ENCODE measurements at places on chromosomes 4 and X.

- DNase-seq = no peak
Observed at GRCh38 chr4:80207172-80207583, 9.9 kb downstream of the PRDM8 start.

- no peak for DNase-seq
Observed at GRCh38 chrX:37745835-37746217, 34.0 kb upstream of the CYBB start.

DNA sequence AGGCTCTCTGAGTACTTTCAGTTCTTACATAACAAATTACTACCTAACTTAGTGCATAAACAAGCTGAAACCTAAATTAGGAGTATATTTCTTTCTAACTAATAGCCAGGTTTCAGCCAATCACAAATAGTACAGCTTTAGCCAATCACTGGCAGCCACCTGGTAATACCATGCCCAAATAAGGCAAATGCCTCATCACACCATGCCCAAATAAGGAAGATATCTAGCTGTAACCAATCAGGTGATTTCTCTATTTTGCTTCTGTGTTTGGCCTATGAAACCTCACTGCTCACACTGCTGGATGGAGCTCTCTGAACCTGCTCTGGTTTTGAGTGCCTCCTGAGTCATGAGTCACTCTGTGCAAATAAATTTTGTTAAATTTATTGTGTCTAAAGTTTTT is 113.5 kb downstream of the DDIT4L start:
- no peak for DNase-seq

GRCh38 chrX:154349979-154350378 is 24.5 kb downstream of the FLNA start:
- no peak for DNase-seq

GRCh38 chr4:89357340-89357739 is 49.7 kb upstream of the GPRIN3 start:
- no peak for DNase-seq

DNA sequence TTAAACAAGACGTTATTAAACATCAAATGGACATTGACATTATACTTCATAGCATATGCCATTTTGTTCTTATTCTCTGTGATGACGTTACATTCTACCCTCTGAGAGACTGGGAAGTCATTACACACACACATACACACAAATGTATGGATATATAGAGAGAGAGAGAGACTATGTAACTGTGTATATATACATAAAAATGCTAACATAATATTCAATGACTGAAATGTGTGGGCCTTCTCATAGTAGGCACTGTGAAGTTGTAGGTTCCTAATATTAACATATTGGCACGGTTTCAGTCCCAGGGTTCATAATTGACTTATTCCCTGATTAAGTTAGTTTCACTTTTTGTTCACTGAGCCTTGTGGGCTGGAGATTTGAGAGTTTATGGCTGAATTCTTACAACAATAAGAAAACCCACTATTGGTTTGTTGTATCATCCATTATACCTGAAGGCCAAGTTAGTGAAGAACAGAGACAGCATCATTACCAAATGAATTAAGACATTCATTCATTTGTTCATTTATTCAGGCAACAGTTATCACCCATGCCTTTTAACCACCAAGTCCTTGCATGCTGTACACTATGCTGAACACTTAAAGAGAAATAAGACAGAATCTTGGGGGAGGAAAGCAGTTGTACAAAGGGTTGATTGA is 68.5 kb downstream of the GAB1 start:
- DNase-seq = no peak

DNA sequence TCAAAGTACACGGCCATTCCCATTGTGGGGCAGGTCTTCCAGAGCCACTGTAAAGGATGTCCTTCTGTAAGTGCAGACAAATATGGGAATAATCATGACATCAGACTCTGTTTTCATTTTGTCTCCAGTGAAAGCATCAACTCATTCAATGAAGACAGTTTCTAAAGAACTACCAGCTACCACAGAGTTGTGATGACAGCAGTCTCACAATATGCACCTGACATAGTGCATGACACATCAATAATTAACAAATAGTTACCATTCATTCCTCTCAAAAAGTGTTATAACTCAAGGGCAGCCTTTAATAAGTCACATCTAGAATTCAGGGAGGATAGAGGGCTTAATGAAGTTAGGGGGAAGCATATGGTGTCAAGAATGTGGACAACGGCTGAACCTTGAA is 20.2 kb downstream of the MTTP start:
- no peak for DNase-seq

DNA sequence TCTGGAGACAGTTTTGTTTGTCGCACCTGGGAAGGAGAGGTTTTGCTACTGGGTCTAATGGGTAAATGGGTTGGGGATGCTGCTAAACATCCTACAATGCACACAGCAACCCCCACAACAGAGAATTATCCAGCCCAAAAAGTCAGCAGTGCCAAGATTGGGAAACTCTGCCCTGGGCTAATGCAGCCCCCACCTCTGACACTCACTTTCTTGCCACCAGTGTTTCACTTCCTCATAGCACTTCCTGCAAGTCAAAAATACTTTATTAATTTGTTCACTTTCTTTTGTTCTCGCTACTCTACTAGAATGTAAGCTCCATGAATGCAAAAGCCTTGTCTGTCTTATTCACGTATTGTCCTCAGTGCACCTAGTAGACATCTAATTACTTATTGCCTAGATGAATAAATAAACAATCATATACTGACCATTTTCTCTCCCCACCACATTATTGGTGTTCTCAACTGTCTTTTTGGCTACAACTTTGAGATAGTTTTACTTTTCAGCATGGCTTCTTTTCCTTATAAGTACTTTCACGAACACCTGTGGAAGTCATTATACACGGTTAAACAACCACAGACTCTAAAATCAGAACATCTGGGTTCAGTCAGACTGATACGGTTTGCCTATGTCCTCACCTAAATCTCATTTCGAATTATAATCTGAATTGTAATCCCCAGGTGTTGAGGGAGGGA is 82.0 kb upstream of the PITX2 start:
- no peak for DNase-seq

DNA sequence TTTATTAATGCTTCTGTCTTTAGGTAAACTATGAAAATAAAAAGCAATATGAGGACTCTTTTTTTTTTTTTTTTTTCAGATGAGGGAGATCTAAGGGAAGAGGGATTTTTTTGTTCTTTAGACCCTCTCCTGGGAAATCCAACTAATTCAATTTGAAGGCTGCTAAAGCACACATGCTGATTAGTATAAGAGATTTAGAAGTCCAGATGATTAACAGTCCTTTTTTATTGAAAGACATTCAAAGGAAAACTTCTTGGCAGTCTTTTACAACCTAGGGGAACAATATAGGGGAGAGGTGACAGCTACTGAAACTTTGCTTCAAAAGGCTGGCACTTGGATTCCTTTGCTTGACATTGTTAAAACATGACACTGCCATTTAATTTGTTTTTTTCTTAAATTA is 602.5 kb downstream of the RAPGEF2 start:
- DNase-seq = no peak

DNA sequence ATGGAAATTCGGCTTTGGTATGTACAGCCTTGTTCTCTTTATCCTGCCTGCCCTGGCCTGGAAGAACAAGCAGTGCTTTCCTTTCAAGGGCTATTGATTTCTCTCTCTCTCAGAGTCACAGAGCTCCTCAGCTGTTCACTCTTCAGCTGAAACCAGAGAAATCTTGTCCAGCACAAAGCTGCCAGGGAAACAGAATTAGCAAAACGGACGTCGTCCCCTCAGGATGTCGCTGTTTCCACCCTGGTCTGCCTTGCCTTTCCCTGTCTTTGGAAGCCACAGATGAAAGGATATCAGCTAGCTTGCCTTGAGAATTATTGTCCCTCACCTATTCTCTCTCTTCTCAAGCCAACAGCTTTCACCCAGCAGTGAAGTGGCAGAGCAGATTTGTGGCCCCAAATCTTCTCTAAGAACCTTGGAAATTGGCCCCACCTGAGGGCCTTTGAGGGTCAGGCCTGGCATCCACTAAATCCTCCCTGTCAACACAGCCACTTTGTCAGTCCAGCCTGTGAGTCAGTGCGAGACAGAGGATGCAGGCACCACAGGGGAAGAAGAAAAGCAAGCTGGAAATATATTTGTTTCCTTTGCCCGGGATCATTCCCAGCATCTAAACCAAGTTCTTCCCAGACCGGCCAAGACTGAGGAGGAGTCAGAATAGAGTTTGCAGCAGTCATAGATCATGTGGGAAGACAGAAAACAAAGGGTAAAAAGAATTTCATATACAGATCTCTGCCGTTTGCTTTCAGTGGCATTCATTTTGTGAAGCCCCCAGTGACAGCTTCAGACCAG is 63.8 kb upstream of the MTM1 start:
- DNase-seq = peak; percentile 22

DNA sequence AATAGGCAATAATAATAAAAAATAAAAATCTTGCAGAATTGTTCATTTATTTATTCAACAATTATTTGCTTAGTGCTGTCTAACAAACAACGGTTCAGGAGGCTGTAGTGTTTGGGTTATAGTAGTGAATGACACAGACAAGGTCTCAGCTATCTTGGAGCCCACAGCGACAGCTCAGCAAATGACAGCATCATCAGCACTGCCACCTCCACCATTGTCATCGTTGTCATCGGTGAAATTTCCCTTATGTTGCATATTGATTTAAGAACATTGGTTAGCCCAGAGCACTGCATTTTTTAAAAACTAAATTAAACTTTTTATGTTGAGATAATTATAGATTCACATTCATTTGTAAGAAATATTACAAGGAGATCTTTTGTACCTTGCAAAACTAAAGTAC is 79.9 kb downstream of the TRAPPC11 start:
- peak; percentile 35 for DNase-seq

- DNase-seq = no peak
Observed at GRCh38 chr4:109979920-109980717, 67.4 kb downstream of the EGF start.

DNA sequence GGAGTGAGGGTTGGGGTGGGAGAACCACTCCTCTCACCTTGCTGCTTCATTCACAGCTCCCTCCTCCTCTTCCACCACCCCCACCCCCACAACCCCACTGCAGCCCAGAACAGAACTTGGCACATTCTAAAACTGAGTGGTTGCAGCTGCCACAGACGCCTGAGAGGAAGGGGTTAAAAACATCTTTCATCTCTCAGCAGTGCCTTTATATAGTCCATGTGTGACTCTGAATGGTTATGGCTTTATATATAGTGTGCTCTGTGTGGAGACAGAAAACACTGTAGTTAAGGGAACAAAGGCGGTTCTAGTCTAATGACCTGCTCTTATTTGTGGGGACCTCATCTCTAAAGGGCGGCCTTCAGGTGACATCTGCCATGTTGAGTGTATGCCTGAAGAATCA is 144.8 kb downstream of the BCOR start:
- DNase-seq = no peak

DNA sequence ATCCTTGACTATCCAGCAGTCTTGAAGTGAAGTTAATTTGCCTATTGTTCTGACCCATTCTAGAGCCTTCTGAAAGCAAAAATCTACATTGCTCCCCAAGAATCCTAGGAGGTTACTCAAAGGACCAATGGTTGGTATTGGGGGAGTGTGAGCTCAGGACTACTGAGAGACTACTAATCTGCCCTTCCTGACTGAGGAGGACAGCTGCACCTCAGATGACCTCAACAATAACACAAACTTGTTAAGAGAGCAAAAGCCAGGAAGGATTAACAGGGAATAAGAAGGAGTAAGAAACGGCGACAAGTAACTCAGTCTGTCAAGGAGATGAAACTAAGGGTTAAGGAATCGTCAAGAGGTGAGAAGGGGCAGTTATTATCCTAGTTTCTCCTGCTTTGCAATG is 43.4 kb downstream of the IDS start:
- DNase-seq = no peak

- DNase-seq = no peak
Observed at GRCh38 chr4:173698557-173699262, 168.7 kb upstream of the HAND2 start.

DNA sequence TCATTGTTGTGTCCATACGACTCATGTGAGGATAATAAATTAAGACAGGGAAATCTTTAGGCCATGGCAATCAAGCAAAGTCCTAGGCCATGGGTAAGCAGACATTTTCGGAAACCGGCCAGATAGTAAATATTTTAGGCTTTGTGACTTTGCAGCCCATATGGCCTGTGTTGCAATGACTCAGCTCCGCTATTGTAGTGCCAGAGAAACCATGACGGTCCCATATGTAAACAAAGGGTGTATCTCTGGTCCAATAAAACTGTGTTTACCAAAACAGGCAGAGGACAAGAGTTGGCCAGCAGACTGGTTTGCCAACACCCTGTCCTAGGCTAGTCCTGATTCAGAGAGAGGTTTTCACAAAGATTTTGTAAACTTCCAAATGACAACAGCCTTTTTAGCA is 5.0 kb downstream of the FAM114A1 start:
- DNase-seq = no peak

DNA sequence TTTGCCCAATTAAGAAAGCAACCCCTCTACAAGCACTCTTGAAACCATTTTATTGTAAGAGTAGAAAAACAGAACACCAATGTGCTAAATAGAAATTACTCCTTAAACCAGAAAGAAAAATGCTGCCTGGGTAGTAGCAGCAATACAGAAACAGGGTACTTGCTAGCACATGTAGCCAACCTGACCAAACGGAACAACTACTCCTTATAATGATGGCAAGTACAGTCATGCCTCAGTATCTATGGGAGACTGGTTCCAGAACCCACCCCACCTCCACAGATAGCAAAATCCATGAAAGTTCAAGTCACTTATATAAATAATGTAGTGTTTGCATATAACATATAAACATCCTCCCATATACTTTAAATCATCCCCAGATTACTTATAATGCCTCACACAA is 168.8 kb downstream of the ATRX start:
- DNase-seq = no peak

GRCh38 chr4:113756005-113756410 is 5.5 kb downstream of the CAMK2D start:
- DNase-seq = no peak

DNA sequence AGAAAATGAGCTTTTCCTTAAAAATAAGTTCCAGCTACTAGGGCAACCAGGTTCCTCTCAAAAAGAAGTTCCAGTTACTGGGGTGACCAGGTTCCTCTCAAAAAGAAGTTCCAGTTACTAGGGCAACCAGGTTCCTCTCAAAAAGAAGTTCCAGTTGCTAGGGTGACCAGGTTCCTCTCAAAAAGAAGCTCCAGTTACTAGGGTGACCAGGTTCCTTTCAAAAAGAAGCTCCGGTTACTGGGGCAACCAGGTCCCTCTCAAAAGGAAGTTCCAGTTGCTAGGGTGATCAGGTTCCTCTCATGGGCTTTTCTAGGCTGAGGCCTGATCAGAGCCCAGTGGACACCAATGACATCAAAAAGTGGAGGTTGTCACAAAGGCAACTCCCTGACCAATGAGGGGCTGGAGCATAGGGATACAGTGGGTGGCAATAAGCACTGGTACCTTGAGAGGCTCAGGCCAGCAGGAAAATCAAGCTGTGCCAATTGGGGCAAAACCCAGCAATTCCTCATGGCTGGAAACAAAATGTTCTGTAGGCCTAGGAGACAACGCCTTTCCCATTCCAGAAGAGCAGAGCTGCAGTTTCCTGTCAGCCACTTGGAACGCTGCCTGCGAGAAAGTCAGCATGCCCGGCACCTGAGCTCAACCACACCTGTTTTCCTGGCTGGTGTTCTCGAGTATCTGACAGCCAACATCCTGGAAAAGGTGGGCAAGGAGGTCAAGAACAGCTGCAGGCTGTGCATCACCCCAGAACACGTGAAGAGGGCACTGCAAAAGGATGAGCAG is 12.3 kb upstream of the SYTL5 start:
- no peak for DNase-seq

GRCh38 chrX:9352694-9353411 is 112.0 kb upstream of the TBL1X start:
- peak; percentile 50 for DNase-seq

GRCh38 chr4:6891436-6892170 is 18.0 kb upstream of the TBC1D14 start:
- DNase-seq = peak; percentile 29
